ENCODE measurements at places on chromosomes 2 and 18. TPM values are rescaled to one million over a fixed set of nuclear protein-coding genes. Genes with fewer than 3 reads are reported as not detected.

- H3K27ac ChIP-seq = no peak overlapping the region
- H3K36me3 ChIP-seq = no peaks in the 10 kb centered on the region
- H3K27me3 ChIP-seq = peaks cover 4% of the 10 kb centered on the region
- no peak for DNase-seq
- H3K4me3 ChIP-seq = no peak overlapping the region
Measured at GRCh38 chr2:232421189-232421785, 14.6 kb downstream of the ALPG start.

The MC2R gene
- not detected for polyA plus RNA-seq

DNA sequence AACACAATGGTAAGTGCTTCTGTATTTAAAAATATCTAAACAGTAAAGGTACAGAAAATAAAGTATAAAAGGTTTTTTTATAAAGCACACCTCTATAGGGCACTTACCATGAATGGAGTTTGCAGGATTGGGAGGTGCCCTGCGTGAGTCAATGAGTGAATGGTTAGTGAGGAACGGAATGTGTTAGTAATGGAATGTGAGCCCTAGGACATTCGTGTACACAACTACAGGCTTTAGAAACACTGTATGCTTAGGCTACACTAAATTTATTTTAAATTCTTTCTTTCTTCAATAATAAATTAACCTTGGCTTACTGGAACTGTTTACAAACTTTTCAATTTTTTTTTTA lies 337.9 kb upstream of the SLC39A10 start:
- no peaks in the 10 kb centered on the region for H3K36me3 ChIP-seq
- H3K27me3 ChIP-seq = no peaks in the 10 kb centered on the region
- no peak overlapping the region for H3K4me3 ChIP-seq
- no peaks in the 10 kb centered on the region for H3K4me1 ChIP-seq
- no peak for DNase-seq

GRCh38 chr2:64114912-64115277 lies 29.3 kb downstream of the PELI1 start:
- peaks cover 23% of the 10 kb centered on the region for H3K4me1 ChIP-seq
- H3K27ac ChIP-seq = peak overlapping the region; percentile 84
- no peaks in the 10 kb centered on the region for H3K36me3 ChIP-seq
- no peak overlapping the region for H3K4me3 ChIP-seq

GRCh38 chr2:227623226-227623625 lies 5.9 kb downstream of the SCYGR4 start:
- DNase-seq = no peak
- H3K4me1 ChIP-seq = no peaks in the 10 kb centered on the region
- no peak overlapping the region for H3K4me3 ChIP-seq
- no peaks in the 10 kb centered on the region for H3K36me3 ChIP-seq

The SPHKAP gene
- polyA plus RNA-seq = not detected

GRCh38 chr2:133365117-133365516 lies 203.1 kb downstream of the NCKAP5 start:
- H3K4me3 ChIP-seq = no peak overlapping the region
- H3K27ac ChIP-seq = no peak overlapping the region
- no peaks in the 10 kb centered on the region for H3K4me1 ChIP-seq
- DNase-seq = no peak
- H3K36me3 ChIP-seq = no peaks in the 10 kb centered on the region

GRCh38 chr2:64591188-64591587 lies 62.5 kb downstream of the SERTAD2 start:
- no peak for DNase-seq
- H3K36me3 ChIP-seq = peaks cover 17% of the 10 kb centered on the region
- no peak overlapping the region for H3K4me3 ChIP-seq
- H3K27me3 ChIP-seq = no peaks in the 10 kb centered on the region
- no peaks in the 10 kb centered on the region for H3K4me1 ChIP-seq

- H3K27me3 ChIP-seq = no peaks in the 10 kb centered on the region
- no peak overlapping the region for H3K4me3 ChIP-seq
Measured at GRCh38 chr2:22247466-22247865, 1123.7 kb downstream of the TDRD15 start.

GRCh38 chr2:86372641-86373502 lies 35.4 kb upstream of the REEP1 start:
- H3K36me3 ChIP-seq = no peaks in the 10 kb centered on the region
- H3K4me3 ChIP-seq = no peak overlapping the region
- H3K27ac ChIP-seq = no peak overlapping the region
- H3K27me3 ChIP-seq = no peaks in the 10 kb centered on the region
- DNase-seq = peak; percentile 48

The BIN1 gene
- 13.3 TPM for polyA plus RNA-seq

DNA sequence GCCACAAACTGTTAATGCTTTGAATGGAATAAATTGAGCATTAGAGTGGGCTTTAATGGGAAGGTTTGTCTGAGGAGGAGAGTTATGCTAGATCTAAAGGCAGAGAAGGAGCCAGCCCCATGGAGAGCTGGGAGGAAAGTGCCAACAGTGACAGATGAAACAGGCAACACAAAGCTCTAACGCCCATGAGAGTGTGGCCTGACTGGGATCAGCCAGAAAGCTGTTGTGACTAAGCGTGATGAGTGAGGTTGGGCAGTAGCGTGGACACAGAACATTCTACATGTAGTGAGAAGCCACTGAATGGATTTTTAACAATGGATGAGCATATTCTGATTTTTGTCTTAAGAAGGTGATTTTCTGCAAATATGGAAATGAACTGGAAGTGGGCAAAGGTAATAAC lies 185.3 kb upstream of the SIX2 start:
- no peaks in the 10 kb centered on the region for H3K36me3 ChIP-seq
- H3K4me3 ChIP-seq = no peak overlapping the region

The ABCG5 gene
- 63.8 TPM for polyA plus RNA-seq

The SAG gene
- polyA plus RNA-seq = not detected

- no peaks in the 10 kb centered on the region for H3K36me3 ChIP-seq
- no peak overlapping the region for H3K4me3 ChIP-seq
- no peak overlapping the region for H3K27ac ChIP-seq
- no peaks in the 10 kb centered on the region for H3K27me3 ChIP-seq
- no peaks in the 10 kb centered on the region for H3K4me1 ChIP-seq
Measured at GRCh38 chr2:113854970-113855740, 34.7 kb upstream of the ACTR3 start.

The STPG4 gene
- polyA plus RNA-seq = not detected

The CRYGC gene
- not detected for polyA plus RNA-seq

DNA sequence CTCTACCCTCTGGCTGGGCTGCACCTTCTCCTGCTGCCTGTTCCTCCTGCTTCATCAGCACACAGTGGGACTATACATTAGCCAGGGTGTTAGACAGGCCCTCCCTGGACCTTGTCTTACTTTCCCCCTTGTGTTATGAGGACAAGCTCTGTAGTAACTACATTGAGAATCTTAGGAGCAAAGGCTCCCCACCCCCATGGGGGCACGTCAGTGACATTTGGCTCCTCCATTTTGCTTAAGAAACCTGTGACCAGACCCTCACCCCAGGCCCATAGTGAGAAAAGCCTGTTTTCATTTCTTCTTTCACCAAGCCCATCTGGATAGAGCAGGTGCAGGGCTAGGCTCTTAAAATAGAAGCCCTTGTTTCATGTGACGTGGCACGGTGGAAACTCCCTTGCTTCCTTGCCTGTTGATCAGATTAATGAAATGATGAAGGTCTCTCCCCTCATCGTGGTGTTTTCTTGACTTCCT lies 146.7 kb downstream of the RPIA start:
- no peak overlapping the region for H3K4me3 ChIP-seq
- H3K36me3 ChIP-seq = no peaks in the 10 kb centered on the region
- no peaks in the 10 kb centered on the region for H3K4me1 ChIP-seq
- DNase-seq = no peak
- H3K27me3 ChIP-seq = no peaks in the 10 kb centered on the region

DNA sequence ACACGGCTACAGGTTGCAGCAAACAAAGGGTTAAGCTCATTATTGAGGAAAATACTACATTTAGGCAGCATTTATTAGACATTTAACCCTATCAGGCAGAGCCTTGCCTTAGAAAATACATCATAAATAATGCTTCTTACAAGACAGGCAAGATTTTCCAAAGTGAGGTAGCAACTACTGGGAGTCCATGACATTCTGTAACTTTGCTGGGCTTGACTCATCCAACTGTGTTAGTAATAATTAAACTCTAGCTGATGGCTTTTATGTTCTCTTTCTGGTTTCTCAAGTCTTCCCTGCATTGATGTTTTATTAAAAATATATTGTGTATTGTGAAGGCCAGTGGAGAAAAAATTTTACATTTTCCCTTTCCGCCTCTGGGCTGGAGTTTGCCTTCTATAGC lies 291.3 kb downstream of the AFF3 start:
- no peaks in the 10 kb centered on the region for H3K36me3 ChIP-seq
- H3K4me1 ChIP-seq = peaks cover 3% of the 10 kb centered on the region
- peak overlapping the region; percentile 82 for H3K27ac ChIP-seq
- no peaks in the 10 kb centered on the region for H3K27me3 ChIP-seq
- no peak for DNase-seq

GRCh38 chr2:54629914-54630857 lies 93.3 kb upstream of the EML6 start:
- peaks cover 82% of the 10 kb centered on the region for H3K4me1 ChIP-seq
- H3K36me3 ChIP-seq = peaks cover 65% of the 10 kb centered on the region
- H3K27ac ChIP-seq = peak overlapping the region; percentile 91
- H3K27me3 ChIP-seq = no peaks in the 10 kb centered on the region
- peak; percentile 66 for DNase-seq

The MOGAT1 gene
- polyA plus RNA-seq = 5.5 TPM

The NCKAP5 gene
- 0.57 TPM for polyA plus RNA-seq

GRCh38 chr2:10620481-10620880 lies 69.3 kb downstream of the NOL10 start:
- H3K27me3 ChIP-seq = no peaks in the 10 kb centered on the region
- H3K27ac ChIP-seq = no peak overlapping the region
- H3K4me1 ChIP-seq = no peaks in the 10 kb centered on the region
- peaks cover 7% of the 10 kb centered on the region for H3K36me3 ChIP-seq
- DNase-seq = no peak
- H3K4me3 ChIP-seq = no peak overlapping the region

The TTR gene
- polyA plus RNA-seq = 4,751 TPM

All from liver (tissue), 10 donors.